ENCODE measurements at places on chromosomes 4 and X.

GRCh38 chr4:17063888-17064287, 165.4 kb upstream of the LDB2 start:
- no peak for DNase-seq

- no peak for DNase-seq
Measured at GRCh38 chr4:22345678-22346077, 170.2 kb downstream of the ADGRA3 start.

GRCh38 chrX:11212741-11213140, 80.5 kb upstream of the AMELX start:
- no peak for DNase-seq

GRCh38 chr4:101967697-101968346, 177.3 kb downstream of the BANK1 start:
- DNase-seq: no peak

GRCh38 chrX:77264490-77264889, 182.7 kb upstream of the FGF16 start:
- no peak for DNase-seq
